ENCODE measurements at places on chromosomes 2 and 18. TPM values are rescaled to one million over a fixed set of nuclear protein-coding genes. Genes with fewer than 3 reads are reported as not detected.

The IGFBP2 gene
- 124 TPM for total RNA-seq

The LIMS4 gene
- 0.25 TPM for total RNA-seq

The TRIB2 gene
- total RNA-seq, result 67.9 TPM

The UPP2 gene
- 2.2 TPM for total RNA-seq

The HDAC4 gene
- 24.1 TPM for total RNA-seq

The TFCP2L1 gene
- under 0.01 TPM for total RNA-seq

The GALR1 gene
- total RNA-seq, result under 0.01 TPM

The TRIM43 gene
- total RNA-seq, result not detected

The REEP1 gene
- total RNA-seq, result 125 TPM

The MC5R gene
- total RNA-seq, result 0.25 TPM

The CIB4 gene
- not detected for total RNA-seq

The TUBA3E gene
- not detected for total RNA-seq

The DTNA gene
- 43.0 TPM for total RNA-seq

The ZAP70 gene
- 0.49 TPM for total RNA-seq

The FMNL2 gene
- 88.3 TPM for total RNA-seq

The LYPD6 gene
- total RNA-seq, result 8.1 TPM

The OTOF gene
- 0.25 TPM for total RNA-seq

The DUSP2 gene
- 4.2 TPM for total RNA-seq

The TDRD15 gene
- total RNA-seq, result not detected

The CNNM3 gene
- 19.2 TPM for total RNA-seq

The DCC gene
- total RNA-seq, result 17.9 TPM

The OTX1 gene
- 3.4 TPM for total RNA-seq

The ABI2 gene
- total RNA-seq, result 164 TPM

The FSHR gene
- total RNA-seq, result not detected

The CNDP1 gene
- total RNA-seq, result 0.49 TPM

The CCDC74B gene
- total RNA-seq, result 4.7 TPM

Measured in temporal lobe (tissue), 4 donors.